NCI-H1105 (cell line): ENCODE measurements at places on chromosomes 6 and 20.

DNA sequence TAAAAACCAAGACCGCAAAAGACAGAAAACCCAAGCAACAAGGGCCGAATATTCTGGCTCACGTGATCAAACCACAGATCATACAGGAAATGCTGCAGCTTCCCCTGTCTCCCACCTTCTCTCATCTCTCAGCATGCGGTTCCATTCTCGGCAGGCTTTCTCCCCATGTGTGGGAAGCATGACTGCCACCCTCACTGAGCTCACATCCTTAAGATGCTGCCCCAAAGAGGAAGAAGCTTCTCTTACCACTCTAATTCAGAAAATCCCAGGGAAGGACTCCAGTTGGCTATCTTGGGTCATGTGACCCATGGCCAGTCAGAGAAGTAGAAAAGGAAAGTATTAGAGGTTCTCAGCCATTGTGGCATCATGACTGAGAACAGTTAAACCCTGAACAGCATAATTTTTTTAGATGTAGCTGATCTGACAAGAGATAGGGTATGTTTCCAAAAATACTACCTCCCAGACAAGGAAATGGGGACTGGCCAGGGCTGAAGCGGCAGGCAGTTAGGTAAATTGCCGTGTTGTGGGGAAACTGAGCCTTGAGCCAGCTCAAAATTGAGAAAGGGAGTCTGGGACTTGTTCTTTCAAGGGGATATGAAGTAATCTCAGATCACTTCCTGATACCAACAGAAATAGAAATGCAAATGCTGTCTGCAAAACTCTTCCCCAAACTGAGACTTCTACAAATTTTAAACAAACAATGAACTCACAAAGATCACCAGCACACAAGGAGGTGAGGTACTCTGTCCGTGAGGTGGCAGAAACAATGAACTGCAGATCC lies 37.1 kb upstream of the GRM4 start:
- no peak for DNase-seq

GRCh38 chr6:55003719-55004430 lies 157.3 kb downstream of the FAM83B start:
- no peak for DNase-seq

DNA sequence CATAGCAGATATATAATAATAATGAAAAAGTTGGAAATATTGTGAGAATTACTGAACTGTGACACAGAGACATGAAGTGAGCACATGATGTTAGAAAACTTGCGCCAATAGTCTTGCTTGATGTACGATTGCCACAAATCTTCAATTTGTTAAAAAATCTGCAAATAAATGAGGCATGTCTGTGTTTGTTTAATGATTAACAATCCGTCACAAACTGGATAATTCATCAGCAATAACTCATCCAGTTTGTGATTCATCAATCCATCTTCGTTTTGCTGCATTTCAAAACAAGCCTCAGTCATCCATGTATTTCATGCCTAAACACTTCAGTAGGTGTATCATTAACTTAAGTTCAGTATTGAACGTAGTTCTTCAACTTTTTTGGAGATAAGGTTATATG lies 25.5 kb upstream of the SMIM26 start:
- no peak for DNase-seq

GRCh38 chr6:21164768-21165326 lies 428.7 kb upstream of the SOX4 start:
- no peak for DNase-seq

DNA sequence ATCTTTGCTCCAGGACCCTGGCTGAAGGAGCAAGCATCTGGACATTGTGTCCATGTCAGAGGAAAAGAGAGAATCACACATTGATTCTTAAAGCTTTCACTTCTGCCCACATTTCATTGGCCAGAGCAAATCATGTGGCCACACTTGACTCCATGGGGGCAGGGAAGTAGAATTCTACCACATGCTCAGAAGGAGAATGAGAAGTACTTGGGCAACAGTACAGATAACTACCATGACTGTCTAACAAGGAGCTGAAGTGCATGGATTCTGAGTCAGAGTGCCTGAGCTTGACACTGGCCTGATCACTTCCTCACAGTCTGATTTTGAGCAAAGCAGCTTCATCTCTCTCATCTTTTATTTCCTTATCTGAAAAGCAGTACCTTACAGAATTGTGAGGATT lies 38.6 kb downstream of the GHRH start:
- DNase-seq, result no peak

DNA sequence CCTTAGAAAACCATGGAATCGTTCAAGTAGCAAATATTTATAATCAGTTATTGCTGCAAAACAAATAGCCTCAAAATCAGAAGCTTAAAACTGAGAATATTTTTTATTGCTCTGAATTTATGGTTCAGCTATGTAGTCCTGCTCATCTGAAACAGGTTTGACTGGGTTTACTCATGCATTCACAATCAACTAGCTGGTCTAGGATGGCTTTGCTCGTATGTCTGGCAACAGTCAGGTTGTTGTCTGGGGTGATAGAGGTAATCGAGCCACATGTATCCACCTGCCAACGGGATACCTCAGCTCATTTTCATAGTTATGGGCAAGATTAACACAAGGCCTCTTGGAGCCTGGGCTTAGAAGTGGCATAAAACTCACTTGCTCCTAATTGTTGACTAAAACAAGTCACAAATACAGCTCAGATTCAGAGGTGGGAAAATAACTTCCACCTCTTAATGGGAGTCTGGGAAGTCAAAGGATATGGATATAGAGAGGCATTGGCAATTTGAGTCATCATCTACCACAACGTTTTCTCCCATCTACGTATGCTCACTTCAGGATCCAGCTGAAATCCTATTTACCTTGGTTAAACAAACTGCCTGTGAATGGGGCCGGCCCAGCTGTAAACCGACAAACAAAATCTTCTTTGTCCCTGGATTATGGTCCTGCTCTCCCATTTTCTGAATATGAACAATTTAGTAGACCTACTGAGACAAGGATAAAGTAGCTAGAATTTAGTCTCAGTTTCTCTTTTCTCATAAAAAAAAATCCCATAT lies 54.5 kb upstream of the TENT5A start:
- DNase-seq, result no peak

- no peak for DNase-seq
These were observed 9.1 kb upstream of the YTHDF1 start for GRCh38 chr20:63225082-63225454.

- no peak for DNase-seq
These were observed 141.5 kb downstream of the LY86 start for GRCh38 chr6:6729971-6730370.
